Chondrocyte (in vitro differentiated cells): ENCODE measurements at places on chromosomes 1 and 21. TPM values are rescaled to one million over a fixed set of nuclear protein-coding genes. Genes with fewer than 3 reads are reported as not detected.

DNA sequence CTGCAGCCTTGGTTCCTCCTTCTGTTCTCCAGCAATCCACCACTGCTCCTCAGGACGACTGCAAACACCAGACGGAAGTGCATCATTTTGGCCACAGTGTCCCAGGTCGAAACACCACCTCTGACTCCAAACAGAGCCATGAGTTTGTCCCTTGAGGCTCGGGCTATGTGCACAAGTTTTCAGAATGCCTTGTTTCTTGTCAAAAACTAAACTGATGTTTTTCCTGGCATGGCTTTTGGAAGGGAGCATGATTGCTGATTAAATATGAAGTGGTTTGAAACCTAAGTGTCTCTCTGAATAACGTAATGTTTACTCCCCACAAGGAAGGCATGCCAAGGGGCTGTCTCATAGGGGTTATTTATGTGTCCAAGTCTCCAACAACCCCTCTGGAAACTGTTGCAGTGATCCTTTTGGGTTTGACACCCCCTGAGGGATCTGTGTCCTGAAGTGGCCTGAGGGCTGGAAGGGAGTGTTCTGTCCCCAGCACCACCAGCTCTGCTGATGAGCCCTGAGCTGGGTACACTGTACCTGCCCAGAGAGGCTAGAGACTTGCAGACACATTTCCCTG is 132.7 kb downstream of the PLPP3 start:
- peaks cover 16% of the 10 kb centered on the region for H3K4me1 ChIP-seq
- H3K4me3 ChIP-seq, result no peak overlapping the region
- H3K36me3 ChIP-seq, result no peaks in the 10 kb centered on the region
- DNase-seq, result no peak

Gene TMOD4
- total RNA-seq, result 0.60 to 1.9 TPM in 2 of 3 replicates, not detected in the other

DNA sequence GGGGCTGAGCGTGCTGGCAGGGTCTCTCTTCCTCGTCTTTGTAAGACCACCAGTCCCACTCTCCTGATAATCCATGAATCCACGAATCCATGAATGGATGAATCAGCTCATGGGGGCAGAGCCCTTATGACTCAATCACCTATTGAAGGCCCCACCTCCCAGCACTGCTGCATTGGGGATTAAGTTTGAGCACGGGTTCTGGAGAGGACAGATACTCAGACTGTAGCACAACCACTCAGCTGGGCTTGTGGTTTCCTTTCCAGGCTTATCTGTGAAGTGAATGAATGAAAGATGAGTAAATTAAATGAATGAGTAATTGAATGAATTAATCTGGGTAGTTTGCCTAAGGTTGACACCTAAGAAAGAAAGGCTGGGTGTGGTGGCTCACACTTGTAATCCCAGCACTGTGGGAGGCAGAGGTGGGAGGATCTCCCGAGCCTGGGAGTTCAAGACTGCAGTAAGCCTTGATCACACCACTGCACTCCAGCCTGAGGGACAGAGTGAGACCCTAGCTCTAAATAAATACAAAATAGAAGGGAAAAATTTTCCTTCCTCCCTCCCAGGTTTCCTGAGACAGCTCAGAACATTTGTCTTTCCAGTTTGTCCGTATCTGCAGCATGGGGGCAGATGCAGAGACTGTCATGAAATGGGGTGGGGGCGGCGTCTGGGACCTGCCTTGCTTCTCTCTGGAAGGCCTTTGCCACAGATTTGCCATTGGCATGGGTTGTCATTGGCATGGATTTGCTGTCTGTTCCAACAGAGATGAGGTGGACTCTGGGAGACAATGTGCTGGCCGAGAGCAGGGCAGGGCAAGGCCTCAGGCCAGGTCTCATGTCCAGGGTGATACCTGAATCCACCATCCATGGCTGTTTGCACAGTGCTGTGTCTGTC is 187.7 kb upstream of the C1orf174 start:
- H3K27me3 ChIP-seq, result no peaks in the 10 kb centered on the region
- DNase-seq, result no peak
- H3K36me3 ChIP-seq, result no peaks in the 10 kb centered on the region
- no peaks in the 10 kb centered on the region for H3K4me1 ChIP-seq
- H3K4me3 ChIP-seq, result no peak overlapping the region
- no peak overlapping the region for H3K27ac ChIP-seq

GRCh38 chr1:5389101-5389885 is 602.9 kb downstream of the NPHP4 start:
- H3K27me3 ChIP-seq, result no peaks in the 10 kb centered on the region
- no peaks in the 10 kb centered on the region for H3K36me3 ChIP-seq
- no peak overlapping the region for H3K4me3 ChIP-seq

DNA sequence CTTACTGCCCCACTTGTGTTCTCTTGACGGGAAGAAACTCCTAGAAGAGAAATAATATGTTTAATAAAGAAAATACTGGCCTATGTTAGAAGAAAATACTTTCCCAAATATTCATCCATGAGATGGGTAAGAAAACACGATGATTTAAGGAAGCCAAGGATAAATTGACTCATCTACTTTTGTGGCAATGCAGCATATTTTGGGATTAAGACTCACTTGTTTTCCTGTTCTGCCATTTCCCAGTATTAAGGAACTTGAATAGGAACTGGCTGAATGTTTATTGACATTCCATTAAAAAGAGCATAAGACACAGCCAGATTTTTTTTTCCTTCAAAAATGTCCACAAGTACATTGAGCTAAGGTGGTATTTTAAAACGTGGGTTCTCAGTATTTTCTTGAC is 10.9 kb upstream of the ADAMTS5 start:
- H3K4me1 ChIP-seq, result peaks cover 16% of the 10 kb centered on the region
- DNase-seq, result no peak
- no peak overlapping the region for H3K4me3 ChIP-seq
- no peak overlapping the region for H3K27ac ChIP-seq
- H3K27me3 ChIP-seq, result peaks cover 2% of the 10 kb centered on the region

DNA sequence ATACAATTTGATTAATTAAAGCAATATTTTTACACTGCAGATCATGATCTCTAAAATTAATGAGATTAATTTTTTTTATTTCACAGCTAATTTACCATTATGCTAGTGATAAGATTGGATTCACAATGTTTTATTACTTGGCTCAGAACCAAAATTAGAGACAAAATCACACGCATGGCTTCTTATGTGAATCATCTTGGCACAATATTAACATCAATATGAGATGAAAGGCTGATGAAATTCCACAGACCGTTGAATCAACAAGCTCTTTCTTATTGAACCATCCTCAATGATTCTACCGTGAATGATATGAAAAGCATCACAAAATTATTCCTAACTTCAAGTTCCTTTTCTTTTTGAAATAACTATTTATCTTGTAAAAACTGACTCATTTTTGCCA is 544.9 kb downstream of the KCNT2 start:
- peaks cover 16% of the 10 kb centered on the region for H3K4me1 ChIP-seq
- no peaks in the 10 kb centered on the region for H3K27me3 ChIP-seq
- DNase-seq, result no peak

GRCh38 chr1:212814537-212815334 is 23.0 kb downstream of the TATDN3 start:
- H3K4me1 ChIP-seq, result peaks cover 2% of the 10 kb centered on the region
- no peaks in the 10 kb centered on the region for H3K36me3 ChIP-seq
- H3K27me3 ChIP-seq, result no peaks in the 10 kb centered on the region
- H3K27ac ChIP-seq, result no peak overlapping the region

- no peaks in the 10 kb centered on the region for H3K36me3 ChIP-seq
- DNase-seq, result no peak
- no peaks in the 10 kb centered on the region for H3K4me1 ChIP-seq
- no peak overlapping the region for H3K4me3 ChIP-seq
- H3K27me3 ChIP-seq, result peaks cover 11% of the 10 kb centered on the region
- H3K27ac ChIP-seq, result no peak overlapping the region
These were observed 52.7 kb upstream of the PLA2G4A start for GRCh38 chr1:186775881-186776560.

DNA sequence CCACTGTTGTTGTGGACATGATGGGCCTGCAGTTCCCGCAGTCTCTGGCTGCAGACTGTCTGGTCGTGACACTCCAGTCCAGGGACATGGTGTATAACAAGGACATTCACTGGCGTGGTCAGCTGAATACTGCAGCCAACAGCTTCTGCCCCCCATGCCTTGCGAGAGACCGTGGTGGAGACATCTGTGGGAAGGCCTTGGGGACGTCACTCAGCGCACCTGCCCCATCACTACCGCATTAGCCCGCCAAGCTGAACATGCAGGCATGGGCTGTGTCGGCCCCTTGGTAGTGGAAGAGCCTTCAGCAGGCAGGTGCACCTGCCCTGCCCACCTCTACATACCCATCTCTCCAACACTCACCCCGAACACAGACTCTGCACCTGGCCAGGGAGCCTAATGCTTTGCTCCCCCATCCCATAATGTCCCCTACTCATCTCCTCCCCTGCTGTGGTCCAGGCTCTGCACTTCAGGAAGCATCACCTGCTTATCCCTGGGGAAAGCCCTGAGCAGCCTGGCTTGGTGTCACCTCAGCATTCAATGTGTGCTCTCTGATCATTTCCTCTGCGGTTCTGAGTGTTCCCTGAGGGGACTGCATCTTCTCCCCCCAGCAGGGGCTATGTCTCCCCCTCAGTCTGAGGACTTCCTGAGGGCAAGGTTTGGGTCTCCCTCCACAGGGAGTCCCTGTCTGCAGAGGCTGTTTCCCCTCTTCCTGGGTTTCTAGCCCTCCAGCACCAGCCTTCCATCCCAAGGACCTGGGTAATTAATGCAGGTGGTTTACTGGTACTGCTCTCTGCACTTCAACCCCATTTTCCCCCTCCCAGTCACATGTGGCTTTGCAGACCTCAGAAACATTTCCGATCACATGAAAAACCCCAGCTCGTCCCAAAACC is 3.2 kb downstream of the PGLYRP4 start:
- H3K27me3 ChIP-seq, result peaks cover 61% of the 10 kb centered on the region
- H3K36me3 ChIP-seq, result no peaks in the 10 kb centered on the region
- no peak overlapping the region for H3K4me3 ChIP-seq
- no peaks in the 10 kb centered on the region for H3K4me1 ChIP-seq
- no peak overlapping the region for H3K27ac ChIP-seq

Gene GUCA2A
- total RNA-seq, result not detected in 3 replicates

GRCh38 chr1:94798054-94798453 is 22.1 kb upstream of the SLC44A3 start:
- no peak overlapping the region for H3K27ac ChIP-seq
- no peak for DNase-seq
- no peak overlapping the region for H3K4me3 ChIP-seq
- peaks cover 52% of the 10 kb centered on the region for H3K4me1 ChIP-seq
- H3K36me3 ChIP-seq, result no peaks in the 10 kb centered on the region

- no peaks in the 10 kb centered on the region for H3K27me3 ChIP-seq
- no peak overlapping the region for H3K4me3 ChIP-seq
- H3K4me1 ChIP-seq, result peaks cover 27% of the 10 kb centered on the region
- no peaks in the 10 kb centered on the region for H3K36me3 ChIP-seq
These were observed 141.2 kb downstream of the TM2D1 start for GRCh38 chr1:61583703-61584102.

GRCh38 chr1:25647863-25648262 is 31.3 kb downstream of the MAN1C1 start:
- H3K36me3 ChIP-seq, result no peaks in the 10 kb centered on the region
- H3K4me1 ChIP-seq, result peaks cover 7% of the 10 kb centered on the region
- no peak for DNase-seq
- H3K27me3 ChIP-seq, result peaks cover 2% of the 10 kb centered on the region

- H3K4me3 ChIP-seq, result no peak overlapping the region
- H3K27ac ChIP-seq, result no peak overlapping the region
- H3K27me3 ChIP-seq, result peaks cover 2% of the 10 kb centered on the region
- H3K4me1 ChIP-seq, result no peaks in the 10 kb centered on the region
- no peak for DNase-seq
These were observed 1260.8 kb downstream of the BRINP3 start for GRCh38 chr1:189216886-189217285.

DNA sequence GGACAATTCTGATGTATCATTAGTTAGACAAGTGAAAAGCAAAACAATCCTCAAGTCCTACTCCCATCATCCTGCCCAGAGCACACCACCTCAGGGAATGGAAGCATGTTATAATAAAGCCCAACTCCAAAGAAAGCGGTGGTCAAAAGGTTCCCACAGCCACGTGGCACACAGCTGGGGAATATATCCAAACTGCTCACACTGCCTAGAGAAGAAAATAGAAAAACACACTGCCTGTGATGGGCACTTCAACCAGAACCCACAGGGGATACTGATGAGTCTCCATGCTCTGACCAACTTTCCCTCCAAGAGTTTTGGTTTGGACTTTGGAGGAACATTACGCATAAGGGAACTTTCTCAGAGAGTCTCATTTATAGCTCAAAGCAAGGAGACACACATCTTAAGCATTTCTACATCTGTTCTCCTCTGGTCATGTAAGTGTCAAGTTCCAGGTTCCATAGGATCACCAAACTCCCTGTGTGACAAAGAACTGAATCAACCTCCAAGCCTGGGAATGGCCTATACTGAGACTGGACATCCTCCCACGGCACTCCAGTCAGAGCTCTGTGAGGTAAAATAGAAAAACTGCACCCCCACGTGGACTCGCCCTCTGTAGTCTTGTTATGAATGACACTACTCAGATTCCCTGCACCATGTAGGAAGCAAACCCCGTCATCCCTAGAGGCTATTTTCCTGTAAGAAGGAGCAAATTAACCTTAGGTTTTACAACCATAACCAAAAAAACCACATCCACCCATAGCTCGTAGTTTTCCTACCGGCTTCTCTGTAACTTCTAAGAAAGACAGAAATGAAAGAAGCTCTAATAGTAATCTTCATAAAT is 12.2 kb downstream of the DSTYK start:
- peak overlapping the region; percentile 37 for H3K27ac ChIP-seq
- H3K36me3 ChIP-seq, result no peaks in the 10 kb centered on the region
- no peak overlapping the region for H3K4me3 ChIP-seq
- no peaks in the 10 kb centered on the region for H3K27me3 ChIP-seq

DNA sequence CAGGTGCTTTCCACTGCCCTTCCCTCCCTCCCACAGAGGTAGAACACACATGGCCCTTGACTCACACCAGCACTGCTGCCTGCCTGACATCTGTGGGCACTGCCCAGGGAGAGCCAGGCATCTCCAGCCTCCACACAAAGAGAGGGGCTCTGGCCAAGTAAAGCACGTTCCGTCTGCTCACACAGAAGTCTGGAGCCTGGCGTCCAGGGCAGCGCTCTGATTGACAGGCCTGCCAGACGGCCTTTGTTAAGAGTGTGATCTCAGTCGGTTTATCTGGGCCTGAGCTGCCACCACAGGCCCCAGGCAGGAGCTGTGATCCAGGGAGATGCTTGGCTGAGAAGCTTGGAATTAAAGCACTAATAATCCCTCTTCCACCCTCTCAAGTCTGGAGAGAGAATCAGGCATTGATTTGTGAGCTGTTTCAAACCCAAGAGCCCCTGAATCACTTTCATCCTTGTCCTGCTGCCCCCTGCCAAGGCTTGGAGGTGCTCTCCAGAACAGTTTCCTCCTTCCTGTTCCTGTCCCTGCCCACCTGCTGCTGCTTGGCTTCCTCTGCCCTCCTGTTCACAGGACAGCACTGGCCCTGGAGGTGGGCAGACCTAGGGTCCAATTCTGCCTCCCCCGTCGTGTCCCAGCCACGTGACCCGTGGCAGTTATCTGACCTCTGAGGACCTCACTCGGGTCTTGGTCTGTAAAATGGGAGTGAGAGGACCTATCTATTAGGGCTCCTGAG is 3.7 kb downstream of the DMRTB1 start:
- H3K4me1 ChIP-seq, result peaks cover 13% of the 10 kb centered on the region
- no peak overlapping the region for H3K27ac ChIP-seq
- no peaks in the 10 kb centered on the region for H3K36me3 ChIP-seq
- H3K27me3 ChIP-seq, result no peaks in the 10 kb centered on the region
- H3K4me3 ChIP-seq, result no peak overlapping the region
